ENCODE measurements at places on chromosomes 2 and 18.

GRCh38 chr18:32815881-32816280, 43.1 kb upstream of the KLHL14 start:
- DNase-seq = no peak

DNA sequence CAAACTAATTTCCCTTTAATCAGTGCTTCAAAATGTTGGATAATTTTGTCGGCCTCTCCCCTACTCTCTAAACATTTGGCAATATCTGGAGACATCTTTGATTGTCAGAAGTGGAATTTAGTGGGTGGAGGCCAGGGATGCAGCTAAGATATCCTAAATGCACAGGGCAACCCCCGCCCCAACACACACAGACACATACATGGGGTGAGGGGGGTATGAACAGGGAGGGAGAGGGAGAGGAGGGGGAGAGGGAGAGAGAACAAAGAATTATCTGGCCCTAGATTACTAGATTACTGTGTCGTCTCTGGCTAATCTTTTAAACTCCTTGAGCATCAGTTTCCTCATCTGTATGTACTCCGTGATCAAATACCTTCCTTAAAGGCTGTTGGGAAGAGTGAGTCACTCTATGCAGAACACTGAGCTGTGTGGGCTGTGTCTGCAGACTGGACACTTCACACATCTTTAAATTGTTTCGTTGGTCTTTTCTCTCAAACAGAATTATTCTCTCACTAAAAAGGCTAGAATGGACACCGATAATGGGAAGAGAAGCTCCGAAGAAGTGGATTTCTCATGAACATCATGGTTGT, 2.9 kb downstream of the RNF149 start:
- DNase-seq = no peak

GRCh38 chr2:33011941-33012340, 65.2 kb downstream of the LTBP1 start:
- no peak for DNase-seq

DNA sequence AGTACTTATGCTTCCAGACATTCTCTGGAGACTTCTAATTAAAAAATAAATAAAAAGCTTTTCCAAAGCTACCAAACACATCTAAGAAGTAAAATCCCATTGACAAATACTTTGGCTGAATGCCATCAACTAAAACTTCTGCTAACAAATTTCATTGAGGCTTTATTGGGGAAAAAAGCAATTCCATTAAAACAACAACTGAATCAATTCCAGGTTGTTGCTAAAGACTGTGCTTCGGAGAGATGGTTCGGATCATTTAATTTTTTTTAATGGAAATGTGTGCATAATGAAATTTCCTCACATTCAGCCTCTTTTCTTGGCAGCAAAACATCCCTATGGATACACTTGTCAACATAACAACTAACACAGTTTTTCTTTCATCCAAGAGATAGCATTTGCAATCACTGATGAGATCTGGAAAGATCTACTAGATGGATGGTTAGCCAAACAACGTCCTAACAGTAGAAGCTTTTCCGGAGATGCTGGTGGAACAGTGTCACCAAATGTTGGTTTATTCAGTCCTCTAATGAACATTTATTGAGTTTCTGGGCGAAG, 446.1 kb upstream of the FAM98A start:
- DNase-seq = no peak

GRCh38 chr2:158967114-158967730, 1.2 kb upstream of the TANC1 start:
- DNase-seq = no peak

DNA sequence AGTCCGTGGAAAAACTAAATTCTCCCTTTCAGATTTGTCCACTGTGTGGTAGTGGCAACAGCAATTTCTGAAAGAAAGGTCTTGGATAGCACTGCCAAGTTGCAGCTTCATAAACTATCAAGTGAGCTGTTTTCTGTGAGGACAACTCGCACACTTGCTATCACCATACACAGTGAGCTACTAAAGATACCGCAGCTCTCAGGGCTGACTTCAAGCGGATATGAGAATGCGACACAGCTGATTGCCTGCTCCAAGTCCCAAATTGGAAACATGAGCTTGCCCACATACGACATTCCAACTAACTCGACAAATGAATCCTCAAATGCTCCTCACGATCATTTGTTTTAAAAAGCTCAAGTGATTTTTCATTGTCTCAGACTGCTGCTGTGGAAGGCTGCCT, 46.2 kb downstream of the E2F6 start:
- DNase-seq = no peak

GRCh38 chr2:96470636-96471035, 34.5 kb downstream of the NEURL3 start:
- no peak for DNase-seq

- no peak for DNase-seq
Observed at GRCh38 chr2:127511090-127511695, 15.1 kb downstream of the IWS1 start.

DNA sequence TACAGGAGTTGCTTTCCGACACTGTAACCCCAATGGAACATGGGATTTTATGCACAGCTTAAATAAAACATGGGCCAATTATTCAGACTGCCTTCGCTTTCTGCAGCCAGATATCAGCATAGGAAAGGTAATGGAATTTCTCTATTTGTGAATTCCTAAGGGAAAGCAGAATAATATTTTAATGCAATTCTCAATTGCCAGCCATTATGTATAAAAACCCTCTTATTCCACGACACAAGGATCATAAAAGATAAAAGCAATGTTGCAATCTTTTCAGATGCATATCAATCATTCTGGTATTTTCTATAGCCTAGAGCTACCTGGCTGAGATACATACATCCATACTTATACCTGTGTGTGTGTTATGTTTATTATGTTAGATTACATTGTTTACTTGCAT, 31.2 kb downstream of the PTH2R start:
- DNase-seq = no peak

- no peak for DNase-seq
Observed at GRCh38 chr2:134231301-134231964, 22.4 kb upstream of the MGAT5 start.

GRCh38 chr2:172216477-172216876, 113.8 kb upstream of the DLX2 start:
- no peak for DNase-seq

Measured in NCI-H2081 (cell line).